ENCODE measurements at places on chromosomes 2 and 18.

GRCh38 chr2:144414324-144414845 is 105.5 kb downstream of the ZEB2 start:
- DNase-seq = no peak

DNA sequence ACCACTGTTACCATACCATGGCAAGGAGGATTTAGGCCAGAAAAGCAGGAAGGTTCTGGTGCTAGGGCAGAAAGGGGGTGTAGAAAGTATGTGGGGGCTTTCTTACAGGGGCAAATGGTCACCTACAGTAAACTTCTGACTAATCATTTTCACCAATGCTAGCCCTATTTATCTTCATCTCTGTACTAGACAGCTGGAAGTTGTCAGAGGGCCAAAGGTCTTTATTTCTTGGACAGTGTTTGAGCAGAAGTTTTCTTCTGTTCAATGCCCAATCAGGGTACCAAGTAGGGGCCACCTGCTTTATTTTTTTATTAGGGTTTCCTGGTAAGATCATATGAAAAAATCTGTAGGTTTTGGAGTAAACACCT is 37.6 kb downstream of the MAP4K4 start:
- no peak for DNase-seq

DNA sequence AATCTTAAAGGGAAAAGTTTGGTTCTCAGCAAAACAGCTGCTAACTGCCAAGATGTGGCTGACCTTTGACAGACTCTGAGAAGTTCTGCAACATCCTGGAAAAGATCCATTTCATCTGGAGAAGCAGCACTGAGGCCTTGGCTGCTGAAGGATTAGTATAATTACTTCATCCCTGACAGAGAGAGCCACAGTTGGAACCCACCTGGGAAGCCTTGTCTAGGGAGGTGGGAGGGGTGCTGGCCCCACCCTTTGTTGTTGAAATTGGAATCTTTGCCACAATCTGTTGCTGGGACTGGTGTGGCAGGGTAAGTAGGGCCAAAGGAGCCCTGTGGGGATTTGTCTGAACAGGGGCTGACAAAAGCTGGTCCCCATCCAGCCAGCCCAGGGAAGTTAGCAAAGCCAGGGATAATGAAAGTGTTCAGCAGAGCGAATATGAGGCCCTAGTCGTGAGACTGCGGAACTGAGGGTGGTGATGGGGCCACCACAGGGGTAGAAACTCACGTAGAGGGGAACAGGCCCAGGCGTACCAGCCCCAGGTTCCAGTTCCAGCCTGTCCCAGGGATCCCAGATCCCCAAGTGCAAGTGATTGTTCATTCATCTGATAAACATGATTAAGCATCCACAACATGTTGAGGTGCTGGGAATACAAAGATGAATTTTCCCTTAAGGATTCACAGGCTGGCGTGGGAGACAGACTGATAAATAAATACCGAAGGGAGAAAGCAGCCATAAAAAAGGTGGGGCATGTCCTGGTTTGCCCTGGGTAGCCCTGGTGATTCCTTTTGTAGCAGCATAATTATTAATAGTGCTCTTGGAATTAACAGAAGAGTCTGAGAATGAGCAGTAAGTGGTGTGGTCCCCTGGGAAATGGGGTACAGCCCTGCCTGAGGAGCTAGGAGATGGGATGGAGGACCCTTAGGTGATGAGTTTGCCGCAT is 60.0 kb downstream of the MYO1B start:
- DNase-seq = peak; percentile 33

GRCh38 chr18:56511996-56512395 is 126.4 kb downstream of the TXNL1 start:
- no peak for DNase-seq

- DNase-seq = no peak
Observed at GRCh38 chr18:44290366-44290977, 390.2 kb upstream of the SETBP1 start.
